ENCODE measurements at places on chromosomes 3 and 15.

DNA sequence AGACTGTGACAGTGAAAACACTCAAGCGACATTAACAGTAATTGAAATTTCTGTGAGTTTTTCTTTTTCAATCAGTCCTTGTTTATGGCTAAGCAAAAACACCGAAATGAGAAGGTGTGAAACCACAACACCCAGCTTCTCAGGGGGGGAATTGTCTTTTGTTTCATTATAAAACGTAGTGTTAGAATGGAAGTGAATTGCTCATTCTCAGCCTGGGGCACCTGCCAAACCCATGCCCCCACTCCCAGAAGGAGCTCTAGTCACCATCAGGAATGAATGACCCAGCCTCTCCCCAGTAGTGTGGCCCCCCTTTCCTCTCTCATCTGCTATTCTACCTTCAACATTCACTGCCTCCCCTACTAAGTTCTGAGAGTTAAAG is 185.8 kb upstream of the CFAP20DC start:
- DNase-seq, result peak; percentile 10

GRCh38 chr3:104412608-104413580 is 953.8 kb upstream of the ALCAM start:
- DNase-seq, result no peak

- DNase-seq, result no peak
Observed at GRCh38 chr3:77256584-77257503, 216.9 kb downstream of the ROBO2 start.

DNA sequence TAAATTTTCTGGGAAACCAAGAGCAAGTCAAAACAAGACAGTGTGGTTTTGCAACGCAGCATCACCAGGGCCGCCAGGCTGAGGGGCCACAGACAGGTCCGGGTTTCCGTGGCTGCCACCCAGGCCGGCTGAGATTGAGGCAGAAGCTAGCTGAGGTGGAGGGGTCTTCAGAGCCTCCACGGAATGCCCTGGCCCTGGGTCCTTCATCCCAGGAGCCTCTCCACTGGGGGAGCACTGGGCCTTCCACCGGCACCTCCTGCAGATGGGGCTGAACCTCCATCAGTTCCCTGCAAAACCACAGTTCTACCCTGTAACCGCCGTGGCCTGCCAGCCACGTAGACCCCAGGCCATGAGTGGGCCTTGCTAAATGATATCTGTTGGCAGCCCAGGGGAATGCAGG is 152.7 kb downstream of the CHSY1 start:
- DNase-seq, result no peak

DNA sequence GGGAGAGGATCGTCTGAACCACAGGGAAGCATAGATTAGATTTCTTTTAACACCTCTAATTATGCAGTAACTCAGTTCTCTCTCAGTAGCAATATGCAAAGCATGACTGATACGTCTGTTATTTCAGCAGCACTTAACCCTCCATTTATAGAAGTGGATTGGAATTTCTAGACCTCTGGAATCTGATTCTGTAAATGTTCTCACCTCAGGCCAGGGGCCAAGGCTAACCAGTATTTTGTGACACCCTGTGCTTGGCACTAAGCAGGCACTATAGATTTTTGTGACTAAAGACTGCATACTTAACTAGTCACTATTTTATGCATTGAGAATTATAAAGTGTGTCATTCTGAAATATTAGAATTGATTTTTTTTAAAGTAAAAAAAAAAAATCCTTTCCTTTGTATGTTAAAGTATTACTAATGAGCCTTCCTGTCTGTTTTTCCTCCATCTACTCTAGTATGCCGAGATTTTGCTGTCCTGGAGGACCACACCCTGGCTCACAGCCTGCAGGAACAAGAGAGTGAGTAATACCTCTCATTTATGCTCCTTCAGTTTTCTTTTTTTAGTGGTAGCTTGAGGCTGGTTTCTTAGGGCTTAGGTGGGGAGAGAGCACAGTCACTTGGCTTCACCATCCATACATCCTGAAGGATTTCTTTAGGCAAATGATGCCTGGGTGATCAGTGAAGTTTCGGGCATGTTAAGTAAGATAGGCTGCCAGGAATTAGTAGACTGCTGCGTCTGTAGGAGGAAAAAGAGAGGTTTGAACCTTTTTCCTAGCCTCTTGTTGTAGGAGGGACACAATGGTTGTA is 26.5 kb upstream of the UTS2B start:
- DNase-seq, result no peak

DNA sequence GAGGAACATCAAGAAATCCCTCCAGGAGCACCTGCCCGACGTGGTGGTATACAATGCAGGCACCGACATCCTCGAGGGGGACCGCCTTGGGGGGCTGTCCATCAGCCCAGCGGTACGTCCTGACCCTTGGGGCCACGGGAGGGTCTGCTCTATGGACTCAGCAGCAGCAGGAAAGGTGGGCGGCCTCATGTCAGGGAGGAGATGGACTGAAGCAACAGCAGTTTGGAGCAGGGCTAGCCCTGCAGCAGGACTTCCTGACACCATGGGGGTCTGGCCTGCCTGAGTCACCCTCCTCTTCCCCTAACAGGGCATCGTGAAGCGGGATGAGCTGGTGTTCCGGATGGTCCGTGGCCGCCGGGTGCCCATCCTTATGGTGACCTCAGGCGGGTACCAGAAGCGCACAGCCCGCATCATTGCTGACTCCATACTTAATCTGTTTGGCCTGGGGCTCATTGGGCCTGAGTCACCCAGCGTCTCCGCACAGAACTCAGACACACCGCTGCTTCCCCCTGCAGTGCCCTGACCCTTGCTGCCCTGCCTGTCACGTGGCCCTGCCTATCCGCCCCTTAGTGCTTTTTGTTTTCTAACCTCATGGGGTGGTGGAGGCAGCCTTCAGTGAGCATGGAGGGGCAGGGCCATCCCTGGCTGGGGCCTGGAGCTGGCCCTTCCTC is 24.2 kb downstream of the HDAC11 start:
- DNase-seq, result no peak
